Activated naive CD4-positive, alpha-beta T cell treated with anti-CD3 and anti-CD28 coated beads, Interleukin-2, amount 50 U/mL, for 72 hours (primary cell): ENCODE measurements at places on chromosomes 6 and 20. TPM values are rescaled to one million over a fixed set of nuclear protein-coding genes. Genes with fewer than 3 reads are reported as not detected.

COX7A2 gene
- total RNA-seq, result 486 TPM

TRDN gene
- not detected for total RNA-seq

KATNA1 gene
- 26.1 TPM for total RNA-seq

BEND6 gene
- total RNA-seq, result not detected

PDYN gene
- not detected for total RNA-seq

FAM83C gene
- not detected for total RNA-seq

ADTRP gene
- 75.2 TPM for total RNA-seq

CRIP3 gene
- 4.2 TPM for total RNA-seq

MOXD1 gene
- total RNA-seq, result 0.07 TPM

TREML2 gene
- 11.0 TPM for total RNA-seq

WFDC2 gene
- 2.5 TPM for total RNA-seq

HLA-DPB1 gene
- 10.6 TPM for total RNA-seq

KCNK16 gene
- not detected for total RNA-seq

RIPPLY2 gene
- total RNA-seq, result not detected

EEF1A2 gene
- 0.14 TPM for total RNA-seq

GPX5 gene
- not detected for total RNA-seq

LRRN4 gene
- total RNA-seq, result not detected

MEI4 gene
- total RNA-seq, result not detected

CARMIL1 gene
- total RNA-seq, result 13.4 TPM

AGPAT4 gene
- total RNA-seq, result 7.3 TPM

KHDC3L gene
- total RNA-seq, result 0.23 TPM

CAPN11 gene
- 0.23 TPM for total RNA-seq

PNLDC1 gene
- total RNA-seq, result 0.35 TPM

TMEM200A gene
- total RNA-seq, result 0.16 TPM

LST1 gene
- 18.2 TPM for total RNA-seq

SRSF3 gene
- total RNA-seq, result 197 TPM

PDE7B gene
- total RNA-seq, result 0.27 TPM

MANEA gene
- 15.6 TPM for total RNA-seq

SLC16A10 gene
- total RNA-seq, result 7.8 TPM

MYT1 gene
- total RNA-seq, result not detected

OTOR gene
- not detected for total RNA-seq

SOX4 gene
- 4.2 TPM for total RNA-seq

SPATS1 gene
- not detected for total RNA-seq

USP49 gene
- total RNA-seq, result 16.7 TPM

EFCAB8 gene
- total RNA-seq, result 0.52 TPM
